ENCODE measurements at places on chromosomes 12 and 14.

- DNase-seq, result no peak
Measured at GRCh38 chr14:74314576-74314975, 11.8 kb upstream of the ABCD4 start.

- no peak for DNase-seq
Measured at GRCh38 chr14:56633544-56633943, 53.9 kb downstream of the TMEM260 start.

GRCh38 chr12:48025281-48025680, 21.0 kb upstream of the COL2A1 start:
- DNase-seq, result no peak

DNA sequence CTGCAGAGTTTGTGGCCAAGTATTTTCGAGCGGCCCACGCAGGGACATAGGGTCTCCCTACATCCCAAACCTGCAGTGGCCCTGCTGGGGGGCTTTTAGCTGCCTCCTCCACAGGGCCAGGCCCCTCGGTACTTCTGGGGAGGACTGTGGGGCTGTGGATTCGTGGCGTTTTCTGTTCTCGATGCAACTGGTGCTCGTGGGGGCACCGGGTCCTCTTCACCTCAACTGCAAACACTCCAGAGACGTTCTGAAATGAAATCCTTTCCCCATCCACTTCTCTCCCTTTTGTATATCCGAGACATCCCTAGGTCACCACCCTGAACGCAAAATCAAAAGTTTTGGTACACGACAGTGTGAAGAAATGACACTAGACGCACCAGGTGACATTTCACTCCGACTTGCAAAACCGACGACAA, 2.3 kb downstream of the RFX4 start:
- DNase-seq, result no peak

DNA sequence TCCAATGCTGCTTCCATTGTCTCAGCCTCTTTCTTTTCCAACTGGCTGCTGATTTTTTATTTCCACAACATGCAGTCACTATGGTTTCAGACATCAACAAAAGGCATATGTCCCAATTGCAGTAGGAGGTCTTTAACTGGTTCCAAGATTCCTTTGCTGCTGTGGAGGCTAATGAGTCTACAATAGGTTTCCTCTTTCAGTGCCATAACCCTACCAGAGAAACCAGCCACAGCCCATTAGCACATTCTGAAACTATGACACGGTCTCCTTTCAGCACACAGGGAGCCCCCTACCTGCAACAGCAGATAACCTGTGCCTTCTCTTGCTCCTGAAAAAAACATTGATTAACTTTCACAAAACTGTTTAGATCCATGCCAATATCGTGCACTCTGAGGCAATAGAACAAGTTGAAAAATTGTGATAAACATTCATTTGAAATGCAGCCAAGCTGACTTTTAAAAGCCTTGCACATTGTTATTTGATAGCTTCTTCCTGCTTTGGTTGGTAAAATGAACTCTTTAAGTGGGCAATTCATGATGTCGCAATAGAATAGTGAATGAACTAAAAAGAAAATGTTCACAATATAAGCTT, 32.4 kb downstream of the PLEKHG7 start:
- DNase-seq, result peak; percentile 46

- DNase-seq, result no peak
Measured at GRCh38 chr12:130988261-130988660, 34.6 kb downstream of the ADGRD1 start.

GRCh38 chr12:16437281-16437816, 89.9 kb downstream of the MGST1 start:
- no peak for DNase-seq
